ENCODE measurements at places on chromosomes 11 and 22.

GRCh38 chr22:39097098-39098020, at the start of gene APOBEC3H:
TSS of gene APOBEC3H (plus strand) at chr22:39097244. CDS start at chr22:39100279, 3,035 bp downstream.
- DNase-seq: peak; percentile 33

- no peak for DNase-seq
These were observed 5.8 kb downstream of the DDIAS start for GRCh38 chr11:82907371-82907770.

DNA sequence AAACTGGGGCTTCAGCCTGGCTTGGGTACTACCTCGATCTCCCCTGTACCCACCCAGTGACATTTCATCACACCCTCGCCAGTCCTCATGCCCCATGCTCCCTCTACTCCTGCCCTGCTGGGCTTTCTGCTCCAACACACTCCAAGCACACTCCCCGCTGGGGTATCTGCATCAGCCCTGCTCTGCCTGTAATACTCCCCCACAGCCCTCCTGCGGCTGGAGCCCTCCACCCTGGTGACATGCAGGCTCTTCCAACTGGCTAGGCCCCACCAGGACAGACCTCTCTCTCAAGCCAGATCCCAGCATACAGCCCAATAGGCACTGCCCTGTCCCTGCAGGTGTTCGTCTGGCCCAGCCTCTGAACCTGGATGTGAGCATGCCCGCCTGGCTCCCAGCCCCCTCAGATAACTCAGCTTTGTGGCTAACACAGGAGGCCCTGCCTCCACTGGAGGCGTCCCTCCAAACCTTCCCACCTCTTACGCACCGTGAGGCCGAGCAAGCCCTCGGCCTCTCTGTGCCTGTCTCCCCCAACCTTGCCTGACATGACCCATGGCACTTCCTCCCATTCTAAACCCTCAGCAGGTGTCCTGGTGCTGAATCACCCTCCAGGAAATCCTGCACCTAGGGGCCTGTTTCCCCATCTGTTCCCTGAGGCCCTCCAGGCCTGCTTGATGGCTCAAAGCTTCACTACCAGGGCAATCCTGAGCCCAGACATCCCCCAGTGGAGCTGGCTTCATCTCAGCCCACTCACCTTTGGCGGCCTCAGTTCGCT, 33.5 kb upstream of the TXNRD2 start:
- peak; percentile 94 for DNase-seq

GRCh38 chr22:44891791-44892190, 118.0 kb downstream of the PHF21B start:
- no peak for DNase-seq

GRCh38 chr11:27423125-27423524, 49.5 kb downstream of the LGR4 start:
- DNase-seq: peak; percentile 99

DNA sequence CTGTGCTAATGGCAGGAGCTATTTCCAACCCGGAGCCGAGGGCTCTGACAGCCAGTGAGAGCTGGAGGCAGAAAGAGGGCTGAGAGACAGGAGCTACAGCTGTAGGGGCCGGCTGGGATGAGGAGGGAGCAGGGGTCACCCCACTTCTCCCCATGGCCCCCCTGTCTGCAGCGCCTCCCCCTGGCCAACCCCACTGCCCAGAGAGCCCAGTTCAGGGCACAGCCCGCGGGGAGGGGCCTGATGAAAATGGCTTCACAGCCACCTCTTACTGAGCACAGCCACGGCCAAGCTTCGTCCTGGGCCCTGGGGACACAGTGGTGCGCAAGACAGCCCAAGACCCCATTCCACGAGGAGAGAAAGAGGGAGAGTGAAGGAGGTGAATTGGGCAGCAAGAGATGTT, 27.9 kb downstream of the RPL3 start:
- DNase-seq: no peak

DNA sequence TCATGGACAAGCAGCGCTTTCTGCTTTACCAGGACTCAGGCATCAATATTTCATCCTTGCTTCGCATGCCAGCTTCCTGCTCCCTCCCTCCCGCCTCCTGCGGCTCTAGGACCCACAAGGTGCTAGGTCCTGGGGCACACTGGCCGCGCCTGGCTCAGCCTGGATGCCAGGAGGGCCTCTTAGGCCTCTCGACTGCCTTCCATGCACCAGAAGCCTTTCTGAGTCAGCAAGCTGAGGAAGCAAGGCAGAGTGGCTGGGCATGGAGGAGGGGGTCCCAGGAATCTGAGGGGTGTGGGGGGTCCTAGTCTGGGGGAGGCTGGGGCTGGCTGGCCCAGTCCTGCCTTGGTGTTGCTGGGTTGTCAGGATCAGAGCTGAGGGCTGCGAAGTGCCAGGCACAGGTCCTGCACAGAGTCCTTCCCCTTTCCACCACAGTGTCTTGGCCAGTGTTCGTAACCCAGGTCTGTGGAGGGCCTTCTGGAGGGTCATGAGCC, 61.0 kb upstream of the THY1 start:
- no peak for DNase-seq

DNA sequence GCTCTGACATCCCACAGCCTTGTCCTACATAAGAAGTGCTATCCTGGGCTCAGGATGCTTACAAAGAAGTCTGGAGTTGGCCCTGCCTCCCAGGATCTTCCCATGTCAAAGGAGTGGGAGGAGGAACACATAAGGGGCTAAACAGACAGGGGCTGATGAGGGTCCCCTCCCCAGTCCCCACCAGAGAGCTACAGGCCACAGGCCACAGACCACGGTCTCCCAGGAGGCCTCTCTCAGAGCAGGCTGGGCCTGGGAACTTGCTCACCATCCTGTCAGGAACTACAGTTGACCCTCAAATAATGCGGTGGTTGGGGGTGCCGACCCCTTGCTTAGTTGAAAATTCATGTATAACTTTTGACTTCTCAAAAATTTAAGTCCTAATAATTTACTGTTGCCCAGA, 315.5 kb downstream of the NTM start:
- no peak for DNase-seq

- no peak for DNase-seq
These were observed 32.3 kb downstream of the PDHX start for GRCh38 chr11:34948696-34949095.

- no peak for DNase-seq
These were observed 5.1 kb downstream of the ZNF70 start for GRCh38 chr22:23745791-23746190.

DNA sequence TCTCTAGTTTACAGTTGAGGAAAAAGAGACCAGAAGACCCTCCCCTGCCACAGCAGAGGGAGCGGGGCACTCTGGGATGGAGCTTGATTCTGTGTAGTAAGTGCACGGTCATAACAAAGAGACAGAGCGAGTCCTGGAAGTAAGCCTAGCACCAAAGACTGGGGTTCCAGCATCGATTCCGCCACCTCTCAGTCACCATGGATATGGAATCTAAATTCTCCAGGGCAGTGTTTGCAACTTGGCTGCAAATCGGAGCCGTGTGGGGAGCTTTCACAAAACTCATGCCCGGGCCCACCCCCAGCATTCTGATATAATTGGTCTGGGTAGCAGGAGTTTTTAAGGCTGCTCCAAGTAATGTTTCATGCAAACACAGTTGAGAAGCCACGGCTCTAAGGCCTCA, 129.5 kb upstream of the OPCML start:
- DNase-seq: no peak

GRCh38 chr11:96567176-96567575, 177.4 kb downstream of the JRKL start:
- DNase-seq: no peak

- DNase-seq: no peak
These were observed 336.1 kb upstream of the C11orf87 start for GRCh38 chr11:109085708-109086373.

GRCh38 chr22:42342426-42343120, 72.1 kb upstream of the TCF20 start:
- peak; percentile 67 for DNase-seq

- no peak for DNase-seq
These were observed 787.5 kb downstream of the OPCML start for GRCh38 chr11:132744771-132745170.

GRCh38 chr11:16337421-16338213, 18.7 kb downstream of the SOX6 start:
- DNase-seq: no peak

DNA sequence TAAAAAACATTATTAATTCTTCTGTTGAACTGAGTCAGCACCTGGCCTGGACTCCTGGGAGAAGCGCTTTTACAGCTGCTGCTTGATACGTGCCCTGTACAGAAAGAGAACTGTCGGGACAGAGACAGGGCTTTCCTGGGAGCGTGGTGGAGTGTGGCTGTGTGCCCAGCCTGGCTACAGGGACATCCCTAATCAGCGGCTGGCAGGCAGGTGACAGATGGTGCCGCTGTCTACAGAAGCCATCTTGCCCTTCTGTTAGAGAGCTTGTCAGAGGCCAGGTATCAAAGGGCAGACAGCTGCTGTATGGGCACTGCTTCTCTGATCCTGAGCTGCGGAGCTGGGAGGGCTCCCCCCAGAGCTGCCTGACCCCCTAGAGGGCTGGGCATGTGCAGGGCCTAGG, 361.8 kb downstream of the TENM4 start:
- peak; percentile 97 for DNase-seq

- DNase-seq: no peak
These were observed 245.4 kb downstream of the DYNC2H1 start for GRCh38 chr11:103354656-103355055.

- DNase-seq: peak; percentile 82
These were observed 3.1 kb downstream of the CBX6 start for GRCh38 chr22:38868886-38869381.

- DNase-seq: no peak
These were observed 23.0 kb downstream of the ANKK1 start for GRCh38 chr11:113410414-113411135.

DNA sequence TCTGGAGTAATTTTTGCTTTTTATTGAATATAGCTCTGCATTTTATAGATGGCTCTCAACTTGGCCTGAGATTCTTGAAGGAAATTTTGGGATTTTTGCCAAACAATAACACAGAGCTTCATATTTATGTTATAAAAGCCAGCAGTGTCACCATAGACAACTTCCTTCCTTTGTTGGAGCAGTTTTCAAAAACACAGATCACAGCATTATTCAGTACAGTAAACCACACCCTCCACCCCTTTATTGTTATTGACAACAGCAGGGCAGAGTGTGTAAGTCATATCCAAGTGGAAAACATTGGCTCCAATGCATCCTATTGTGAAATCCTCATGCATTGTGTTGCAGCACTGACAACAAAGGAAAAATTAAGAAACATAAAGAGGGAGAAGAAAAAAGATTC, 62.6 kb upstream of the PRSS23 start:
- DNase-seq: no peak

- DNase-seq: peak; percentile 96
These were observed 72.2 kb downstream of the PAK1 start for GRCh38 chr11:77401486-77402217.

DNA sequence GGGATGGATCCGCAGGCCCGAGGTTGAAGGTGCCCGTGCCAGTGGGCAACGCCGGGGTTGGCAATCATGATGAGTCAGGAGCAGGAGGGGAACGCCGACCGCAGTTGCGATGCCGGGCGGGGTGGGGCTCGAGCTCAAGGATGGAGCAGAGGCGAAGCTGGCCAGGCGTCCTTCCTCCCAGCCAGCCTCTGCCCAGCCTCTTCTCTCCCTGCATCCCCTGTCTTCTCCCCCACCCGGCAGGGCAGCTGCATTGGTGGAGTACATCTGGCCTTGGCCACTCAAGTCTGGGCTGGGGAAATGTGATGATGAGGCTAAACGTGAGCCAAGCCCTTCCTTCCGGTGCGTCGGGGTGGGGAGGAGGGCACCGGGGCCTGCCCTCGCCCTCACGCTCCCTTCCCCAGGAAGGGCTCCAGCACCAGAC, 3.9 kb downstream of the IFITM10 start:
- peak; percentile 14 for DNase-seq

DNA sequence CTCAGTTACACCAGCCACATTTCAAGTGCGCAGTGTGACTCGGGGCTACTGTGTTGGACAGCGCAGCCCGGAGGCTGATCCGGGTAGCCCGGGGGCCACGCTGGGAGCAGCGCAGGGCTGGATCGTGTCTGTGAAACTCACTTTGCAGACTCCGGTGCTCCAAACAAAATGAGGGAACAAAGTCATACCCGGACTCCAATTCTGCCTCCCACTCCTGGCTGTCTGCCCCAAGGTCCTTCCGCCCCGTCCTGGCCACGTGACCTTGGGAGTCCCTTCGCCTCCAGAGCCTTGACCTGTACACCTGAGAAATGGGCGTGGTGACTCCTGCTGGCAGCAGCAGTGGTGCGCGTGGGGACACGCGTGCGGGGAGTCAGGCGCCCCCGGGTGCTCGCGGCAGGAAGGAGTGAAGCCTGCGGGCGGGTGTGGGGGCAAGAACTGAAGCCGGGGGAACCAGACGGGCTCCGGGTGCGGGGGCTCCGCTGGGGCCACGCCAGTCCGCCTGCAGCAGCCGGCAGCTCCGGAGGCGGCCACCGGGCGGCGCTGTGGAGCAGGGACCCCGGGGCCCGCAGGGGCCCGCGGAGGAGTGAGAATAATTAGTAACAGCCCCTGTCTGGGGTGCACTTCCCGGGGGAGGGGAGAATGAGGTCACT, 42.4 kb downstream of the KCNJ4 start:
- DNase-seq: peak; percentile 75

GRCh38 chr11:16356057-16356760, at the start of gene SOX6:
TSS of gene SOX6 (minus strand) at chr11:16356546. CDS start at chr11:16341248, 15,298 bp downstream.
- DNase-seq: peak; percentile 35

GRCh38 chr11:44611687-44612434, 46.4 kb downstream of the CD82 start:
- no peak for DNase-seq

GRCh38 chr11:8019314-8020243, 32.4 kb downstream of the EIF3F start:
- peak; percentile 46 for DNase-seq

DNA sequence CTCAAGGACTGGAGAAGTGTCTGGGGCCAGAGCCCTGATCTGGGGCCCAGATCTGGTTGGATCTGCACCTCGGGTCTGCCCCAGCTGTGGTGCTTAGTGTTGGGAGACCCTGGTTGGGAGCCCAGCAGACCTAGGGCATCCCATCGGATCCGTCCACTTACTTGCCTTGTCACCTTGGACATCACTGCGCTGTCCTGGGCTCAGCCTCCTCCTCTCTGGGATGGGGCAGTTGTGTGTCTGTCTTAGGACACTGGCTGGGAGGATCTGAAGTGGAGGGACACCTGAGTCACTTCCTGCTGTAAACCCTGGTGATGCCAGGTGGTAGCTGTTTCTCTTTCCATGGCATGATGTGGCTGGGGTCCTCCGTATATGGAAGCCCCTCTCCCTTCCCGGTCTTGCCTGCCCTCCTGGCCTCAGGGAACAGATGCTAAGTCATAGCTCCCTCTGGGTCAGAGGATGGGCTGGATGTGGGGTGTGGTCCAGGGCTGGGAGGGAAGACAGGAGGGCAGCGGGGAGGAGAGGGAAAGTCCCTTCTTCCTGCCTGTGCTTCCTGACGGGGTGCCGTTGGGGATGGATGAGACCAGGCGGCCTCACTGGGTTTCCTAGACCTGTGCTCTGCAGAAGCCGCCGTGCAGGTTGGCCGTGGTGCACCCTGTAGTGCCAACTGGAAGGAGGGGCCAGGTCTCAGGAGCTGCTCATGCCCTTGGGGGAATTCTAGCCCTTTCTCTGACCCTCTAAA, 12.1 kb upstream of the OMP start:
- DNase-seq: no peak

- DNase-seq: no peak
These were observed 23.2 kb downstream of the MFNG start for GRCh38 chr22:37462983-37463382.

- no peak for DNase-seq
These were observed 120.9 kb downstream of the ME3 start for GRCh38 chr11:86551288-86552092.
